NCI-H69 (cell line): ENCODE measurements at places on chromosomes 3 and 15.
A peak's percentile ranks its signal among the peaks of the same experiment; 100 is the strongest.

DNA sequence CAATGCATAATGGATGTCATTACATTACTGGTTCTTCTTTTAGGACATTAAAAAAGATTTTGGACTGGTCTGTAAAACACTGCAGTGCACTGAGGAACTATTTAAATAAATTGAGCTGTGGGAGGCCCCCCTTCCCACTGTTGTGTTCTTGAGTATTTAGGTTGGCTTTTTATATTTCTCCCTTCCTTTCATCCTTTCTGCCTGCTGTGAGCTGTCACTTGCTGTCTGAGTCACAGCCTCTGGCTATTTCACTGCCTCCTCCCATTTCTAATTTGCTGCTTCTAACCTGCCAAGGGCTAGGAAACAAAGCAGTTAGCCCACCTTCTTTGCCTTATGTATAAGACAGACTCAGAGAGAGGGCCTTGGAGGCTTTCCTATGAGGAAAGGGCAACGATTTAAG is 89.0 kb upstream of the FNDC3B start:
- peak; percentile 91 for DNase-seq

- DNase-seq = no peak
These were observed 65.0 kb downstream of the CCNL1 start for GRCh38 chr3:157094751-157095480.

GRCh38 chr15:66880380-66881155 is 178.5 kb downstream of the SMAD6 start:
- no peak for DNase-seq

DNA sequence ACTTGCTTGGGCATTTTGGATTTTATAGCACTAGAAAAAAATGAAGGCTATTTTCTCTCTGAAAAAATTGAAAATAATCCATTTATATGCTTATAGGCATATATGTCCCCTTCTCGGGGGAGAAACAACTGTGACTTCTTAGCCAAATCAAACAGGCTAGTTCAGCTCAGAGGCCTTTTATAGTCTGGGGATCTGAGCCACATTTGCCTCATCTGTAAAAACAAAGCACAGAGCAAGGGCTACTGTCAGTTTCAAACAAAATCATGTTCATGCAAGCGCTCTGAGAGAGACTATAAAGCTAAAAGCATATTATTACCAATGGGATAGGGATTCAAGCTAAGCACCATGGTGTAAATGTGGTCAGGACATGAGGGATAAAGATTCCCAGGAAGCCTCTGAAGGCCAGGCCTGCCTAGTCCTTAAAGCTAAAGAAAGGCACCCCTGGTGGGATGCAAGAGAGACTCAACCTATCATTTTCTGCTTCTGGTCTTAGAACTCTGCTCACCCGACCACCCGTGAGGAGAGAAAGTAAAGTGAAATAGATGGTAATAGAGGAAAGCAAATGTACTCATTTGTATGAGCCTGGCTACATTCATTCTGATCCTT is 51.0 kb upstream of the IL12A start:
- DNase-seq = no peak

DNA sequence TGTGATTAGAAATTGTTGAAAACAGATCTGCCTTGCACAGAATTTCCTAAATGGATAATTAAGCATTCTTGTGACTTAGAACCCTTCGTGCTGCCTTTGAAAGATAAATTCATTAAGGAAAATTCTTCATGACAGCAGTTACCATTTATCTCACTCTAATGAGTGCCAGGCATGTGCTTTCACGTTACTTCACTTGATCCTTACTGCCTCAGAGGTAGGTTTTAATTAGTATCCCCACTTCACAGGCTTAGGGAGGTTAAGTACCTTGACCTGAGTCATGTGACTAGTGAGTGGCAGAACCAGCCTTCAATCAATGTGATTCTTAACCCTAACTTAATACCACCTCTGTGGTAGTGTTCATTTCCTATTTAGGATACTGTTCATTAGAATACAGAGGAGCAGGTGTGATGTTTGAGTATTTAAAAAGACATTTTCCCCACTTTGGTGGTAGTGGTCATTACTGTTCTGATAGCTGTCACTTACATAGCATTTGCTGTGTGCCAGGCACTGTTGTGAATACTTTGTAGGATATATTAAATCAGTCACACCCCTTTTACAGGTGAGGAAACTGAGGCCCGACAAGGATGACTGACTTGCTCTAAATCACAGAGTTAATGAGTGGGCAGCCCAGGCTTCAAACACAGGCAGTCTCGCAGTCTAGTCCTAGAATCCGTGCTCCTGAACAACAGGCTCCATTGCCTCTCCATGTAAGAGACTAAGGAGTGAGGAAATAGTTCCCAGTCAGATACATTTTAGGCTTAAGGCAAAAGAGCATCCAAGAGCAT is 57.9 kb downstream of the RLBP1 start:
- peak; percentile 83 for DNase-seq

DNA sequence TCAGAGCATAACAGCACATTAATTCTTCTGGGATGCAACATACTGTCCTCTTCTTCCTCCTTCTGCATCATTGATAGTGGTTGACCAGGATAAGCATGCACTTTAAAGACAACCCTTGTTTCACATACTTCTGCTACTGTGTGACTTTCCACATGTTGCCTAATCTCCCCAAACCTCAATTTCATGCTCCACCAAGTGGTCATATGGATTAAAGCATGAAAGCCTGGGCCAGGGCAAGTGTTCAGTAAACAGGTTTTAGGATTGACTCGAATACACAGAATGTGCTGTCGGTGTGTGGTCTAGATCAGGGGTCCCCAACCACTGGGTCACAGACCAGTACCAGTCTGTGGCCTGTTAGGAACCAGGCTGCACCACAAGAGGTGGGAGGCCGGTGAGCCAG is 22.5 kb upstream of the BFSP2 start:
- peak; percentile 44 for DNase-seq

- DNase-seq = no peak
These were observed 66.0 kb downstream of the CGNL1 start for GRCh38 chr15:57442335-57442734.

- no peak for DNase-seq
These were observed 38.3 kb upstream of the DCUN1D1 start for GRCh38 chr3:183018421-183019192.

DNA sequence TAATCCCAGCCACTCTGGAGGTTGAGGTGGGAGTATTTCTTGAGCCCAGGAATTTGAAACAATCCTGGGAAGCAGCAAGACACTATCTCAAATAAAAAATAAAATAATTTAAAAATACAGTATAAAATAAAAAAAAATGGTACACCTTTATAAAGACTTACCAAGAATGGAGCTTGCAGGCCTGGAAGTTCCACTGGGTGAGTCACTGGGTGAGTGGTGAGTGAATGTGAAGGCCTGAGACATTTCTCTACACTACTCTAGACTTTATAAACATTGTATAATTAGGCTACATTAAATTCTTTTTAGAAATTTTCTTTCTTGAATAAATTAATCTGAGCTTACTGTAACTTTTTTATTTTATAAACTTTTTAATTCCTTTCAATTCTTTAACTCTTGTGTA is 609.1 kb upstream of the BCHE start:
- DNase-seq = no peak

DNA sequence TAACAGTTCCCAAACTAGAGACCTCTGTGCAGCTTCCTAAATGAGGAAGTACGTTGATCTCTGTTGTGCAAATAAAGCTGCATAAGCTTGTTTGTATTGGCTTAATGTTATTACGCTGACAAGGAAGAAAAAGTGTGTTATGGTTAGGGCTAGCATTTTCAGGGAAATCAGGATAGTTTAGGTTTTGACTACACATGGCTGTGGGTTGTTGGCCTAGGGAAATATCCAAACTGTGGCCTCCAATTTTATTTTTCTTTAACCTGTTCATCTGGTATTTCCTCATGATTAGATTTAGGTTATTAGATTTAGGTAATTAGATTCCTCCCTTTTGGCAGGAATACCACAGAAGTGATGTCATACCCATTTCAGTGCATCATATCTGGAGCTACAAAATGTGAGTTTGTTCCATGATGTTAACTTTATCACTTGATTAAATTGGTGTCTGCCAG is 8.7 kb upstream of the MCCC1 start:
- peak; percentile 20 for DNase-seq

DNA sequence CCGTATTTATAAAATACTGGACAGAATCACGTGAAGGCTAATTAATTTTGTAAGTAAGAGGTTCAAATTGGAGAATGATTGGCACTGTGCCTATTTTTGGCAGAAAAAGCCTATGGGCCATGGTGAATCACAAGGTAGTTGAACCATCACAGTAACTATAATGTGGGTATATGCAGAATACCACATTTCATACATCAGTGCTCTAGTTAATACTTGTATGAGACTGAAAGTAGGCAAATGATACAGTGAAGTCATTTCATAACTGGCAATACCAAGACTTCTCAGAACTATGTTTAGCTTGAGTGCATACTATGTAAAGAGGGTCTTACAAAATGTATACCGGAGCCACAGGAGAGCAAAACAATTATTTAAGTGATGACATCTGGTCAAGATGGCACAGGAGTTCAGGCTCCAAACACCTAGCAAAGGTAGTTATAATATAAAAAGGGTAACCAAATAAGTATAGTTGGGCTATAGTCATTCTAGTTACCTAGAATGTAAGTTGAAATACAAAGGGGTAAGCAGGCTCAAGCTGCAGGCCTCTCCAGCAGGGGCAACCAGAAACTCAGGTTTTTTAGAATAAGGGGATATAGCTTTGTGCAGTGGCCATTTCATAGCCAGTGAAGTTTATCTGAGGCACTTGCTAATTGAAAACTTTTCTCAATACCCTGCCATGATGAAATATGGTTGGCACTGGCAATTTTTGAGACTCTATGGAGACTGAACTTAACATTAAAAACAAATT is 19.1 kb downstream of the GPR160 start:
- no peak for DNase-seq
